ENCODE measurements at places on chromosomes 13 and 19. TPM values are rescaled to one million over a fixed set of nuclear protein-coding genes. Genes with fewer than 3 reads are reported as not detected.

DNA sequence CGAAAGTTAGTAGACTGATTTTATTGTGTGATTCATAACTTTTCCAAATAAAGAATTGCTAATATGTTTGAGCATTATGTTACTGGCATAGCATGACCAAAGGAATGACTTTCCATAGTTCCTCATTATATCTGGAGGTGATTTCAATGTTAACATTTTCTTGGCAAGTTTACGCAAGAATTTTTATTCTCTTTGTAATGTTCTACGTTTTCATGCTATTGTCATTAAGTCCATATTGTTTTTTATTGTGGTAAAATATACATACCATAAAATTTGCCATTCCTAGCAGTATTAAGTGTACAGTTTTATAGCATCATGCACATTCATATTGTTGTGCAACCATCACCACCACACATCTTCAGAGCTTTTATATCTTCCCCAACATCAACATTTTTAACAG lies 14.8 kb downstream of the KCTD12 start:
- no peak for DNase-seq

GRCh38 chr13:96636001-96636709 lies 358.1 kb downstream of the OXGR1 start:
- DNase-seq, result peak; percentile 40

DNA sequence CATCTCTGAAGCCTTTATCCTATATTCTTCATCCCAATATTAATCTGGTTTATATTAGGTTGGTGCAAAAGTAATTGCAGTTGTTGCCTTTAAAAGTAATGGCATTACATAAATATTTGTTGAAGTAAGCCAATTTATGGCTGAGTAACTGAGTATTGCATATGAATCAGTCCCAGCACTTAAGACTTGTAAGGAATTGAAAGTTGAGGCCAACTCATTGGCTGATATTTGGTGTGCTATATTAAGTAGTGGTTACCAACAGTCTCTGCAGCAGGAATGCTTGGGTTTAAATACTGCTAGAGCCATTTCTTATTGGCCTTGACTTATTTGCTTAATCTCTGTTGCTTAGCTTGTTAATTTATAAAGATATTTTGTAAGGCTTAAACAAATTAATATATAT lies 460.7 kb downstream of the GPC6 start:
- DNase-seq, result no peak

DNA sequence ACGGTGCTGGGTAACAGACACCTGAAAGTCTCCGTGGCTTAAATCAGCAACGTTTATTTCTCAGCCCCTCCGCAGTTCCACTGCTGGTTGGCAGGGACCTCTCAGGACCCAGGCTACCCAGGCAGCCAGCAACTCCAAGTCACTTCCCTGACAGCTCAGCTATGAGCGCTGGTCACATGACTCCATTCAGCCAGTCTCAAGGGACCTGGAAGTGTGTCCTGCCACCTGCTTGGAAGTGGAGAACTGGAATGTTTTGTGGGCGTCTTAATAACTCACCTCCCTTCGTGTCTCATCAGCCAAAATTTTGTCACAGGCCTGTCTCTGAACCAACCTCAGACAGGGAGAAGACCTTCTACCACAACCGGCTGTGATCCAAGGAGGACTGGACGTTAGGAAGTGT lies 72.8 kb downstream of the DPF1 start:
- no peak for DNase-seq

DNA sequence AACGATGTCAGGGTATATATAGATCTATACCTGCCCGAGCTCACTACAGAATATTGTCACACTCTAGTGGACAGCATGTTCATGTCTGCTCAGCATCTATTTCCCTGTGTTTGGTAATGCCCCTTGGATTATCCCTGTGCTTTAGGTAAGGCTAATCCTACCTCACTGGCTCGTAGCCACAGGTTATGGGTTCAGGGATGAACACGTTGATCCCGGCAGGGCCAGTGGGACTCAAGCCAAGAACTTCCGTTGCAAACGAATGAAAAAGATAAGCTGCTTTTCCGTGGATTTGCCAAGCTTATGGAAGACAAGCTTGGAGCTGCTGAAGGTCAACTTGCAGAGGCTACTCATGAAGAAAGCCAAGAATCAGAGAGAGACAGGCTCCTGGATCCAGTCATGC lies 400.0 kb upstream of the TSHZ3 start:
- DNase-seq, result no peak

GRCh38 chr13:50291611-50292010 lies 276.4 kb downstream of the KCNRG start:
- DNase-seq, result peak; percentile 32

- DNase-seq, result no peak
Measured at GRCh38 chr19:17543986-17544385, 11.5 kb upstream of the COLGALT1 start.

GRCh38 chr13:113647351-113648215 lies 10.4 kb downstream of the ATP4B start:
- peak; percentile 39 for DNase-seq

DNA sequence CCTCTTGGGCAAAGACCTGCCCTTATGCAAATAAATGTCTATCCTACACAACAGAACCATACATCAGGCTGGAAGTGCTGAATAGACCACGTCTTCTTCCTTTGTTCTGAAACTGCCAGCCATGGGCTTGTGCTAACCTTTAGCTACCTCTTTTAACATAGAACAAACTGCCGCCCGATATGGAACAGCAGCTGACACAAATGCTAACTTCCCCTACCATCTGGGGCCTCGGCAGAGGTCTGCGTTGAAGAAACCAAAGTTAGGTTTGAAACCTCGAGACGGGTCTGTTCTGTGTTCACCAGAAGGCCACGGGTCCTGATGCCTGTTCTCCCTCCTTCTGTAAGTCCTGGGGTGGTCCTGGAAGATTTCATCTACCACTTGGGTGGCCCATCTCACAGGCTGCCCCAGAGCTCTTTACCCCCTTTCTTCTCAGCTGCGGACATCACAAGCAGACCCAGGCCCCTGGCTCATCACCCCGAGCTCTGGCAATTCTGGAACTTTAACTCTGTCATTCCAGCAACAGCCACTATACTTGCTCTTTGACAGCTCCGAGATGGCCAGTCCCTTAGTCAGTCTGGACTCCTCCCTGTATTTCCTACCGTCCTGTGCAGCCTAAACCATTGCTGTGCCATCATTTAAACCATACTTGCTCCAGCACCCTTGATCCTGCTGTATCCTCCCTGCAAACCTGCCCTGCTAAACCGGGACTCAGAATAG lies 146.7 kb downstream of the USP12 start:
- no peak for DNase-seq

GRCh38 chr19:38412961-38413360 lies 10.1 kb downstream of the FAM98C start:
- no peak for DNase-seq

DNA sequence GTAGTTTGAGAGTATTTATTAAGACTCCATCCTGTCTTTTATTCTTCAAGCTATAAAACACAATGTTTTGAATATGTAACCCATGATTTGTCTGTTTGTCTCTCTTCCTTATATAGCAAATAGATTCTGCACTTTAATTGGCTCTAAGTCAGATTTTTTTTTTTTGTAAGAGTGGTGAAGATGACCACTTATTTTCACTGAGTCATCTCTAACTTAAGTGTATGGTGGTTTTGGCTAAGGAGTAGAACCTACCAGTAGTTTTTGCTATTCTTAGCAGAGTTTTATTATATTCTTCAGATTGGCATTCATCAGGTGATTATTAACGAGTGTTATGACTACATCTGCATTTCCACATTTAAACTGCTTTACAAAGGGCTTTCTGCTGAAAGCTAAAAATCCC lies 194.7 kb downstream of the LMO7 start:
- no peak for DNase-seq

GRCh38 chr13:59304596-59304995 lies 859.1 kb downstream of the DIAPH3 start:
- no peak for DNase-seq

- DNase-seq, result no peak
Measured at GRCh38 chr19:29497241-29497640, 28.6 kb upstream of the VSTM2B start.

- no peak for DNase-seq
Measured at GRCh38 chr19:5996102-5996501, 18.2 kb upstream of the RANBP3 start.

- DNase-seq, result peak; percentile 70
Measured at GRCh38 chr13:34464011-34464410, 478.1 kb upstream of the NBEA start.

DNA sequence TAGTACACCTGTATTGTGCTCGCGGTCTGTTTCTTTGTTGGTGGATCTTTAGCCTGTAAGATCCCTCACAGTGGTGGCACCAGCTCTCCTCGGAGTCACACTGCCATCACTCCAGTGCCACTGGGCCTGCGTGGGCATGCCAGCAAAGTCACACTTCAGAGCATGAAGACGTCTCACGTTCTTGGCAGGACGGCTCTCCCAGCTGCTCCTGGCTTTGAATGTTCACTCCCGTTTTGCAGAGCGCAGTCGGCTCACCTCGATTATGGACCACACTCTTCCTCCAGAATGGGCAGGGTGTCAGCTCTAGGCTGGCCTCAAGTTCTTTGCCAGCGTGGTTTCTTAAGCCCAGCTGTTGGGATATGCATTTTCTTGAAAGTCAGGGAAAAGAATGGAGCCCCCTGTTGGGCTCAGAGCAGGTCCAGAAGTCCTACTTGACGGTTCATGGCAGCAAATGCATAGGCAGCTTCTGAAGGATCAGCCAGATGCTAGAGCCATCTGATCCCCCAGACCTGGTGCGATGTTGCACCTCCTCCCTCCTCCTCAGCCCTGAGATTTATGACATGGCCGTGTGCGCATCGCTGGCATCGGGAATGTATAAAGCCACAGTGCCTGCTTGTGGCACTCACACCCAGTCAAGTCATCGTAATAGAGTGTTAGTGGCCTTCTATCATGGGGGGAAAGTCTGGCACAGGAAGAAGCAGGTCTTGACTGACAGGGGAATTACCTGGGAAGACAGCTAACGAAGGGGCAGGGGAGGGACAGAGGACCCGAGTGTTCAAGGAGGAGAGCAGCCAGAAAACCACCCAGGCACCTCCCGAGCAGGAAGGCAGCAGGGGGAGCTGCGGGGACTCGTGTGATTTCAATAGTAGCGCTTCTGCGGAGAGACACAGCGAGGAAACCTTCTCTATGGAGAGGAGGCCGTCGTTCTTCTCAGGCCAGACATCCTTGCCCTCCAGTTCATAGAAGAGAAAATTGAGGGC lies 40.2 kb upstream of the NPAS1 start:
- no peak for DNase-seq

TEX29 gene
- not detected for total RNA-seq

ERICH4 gene
- not detected for total RNA-seq

KLK2 gene
- total RNA-seq, result 0.53 TPM

SHFL gene
- total RNA-seq, result 5.5 TPM

KIR2DL4 gene
- not detected for total RNA-seq

SYT3 gene
- total RNA-seq, result not detected

KLK15 gene
- not detected for total RNA-seq

LYPD5 gene
- 0.38 TPM for total RNA-seq

NBEA gene
- total RNA-seq, result 1.2 TPM

TUBA3C gene
- not detected for total RNA-seq

LRRC8E gene
- total RNA-seq, result 13.2 TPM
